ENCODE measurements at places on chromosomes 13 and 19.
A peak's percentile ranks its signal among the peaks of the same experiment; 100 is the strongest.

DNA sequence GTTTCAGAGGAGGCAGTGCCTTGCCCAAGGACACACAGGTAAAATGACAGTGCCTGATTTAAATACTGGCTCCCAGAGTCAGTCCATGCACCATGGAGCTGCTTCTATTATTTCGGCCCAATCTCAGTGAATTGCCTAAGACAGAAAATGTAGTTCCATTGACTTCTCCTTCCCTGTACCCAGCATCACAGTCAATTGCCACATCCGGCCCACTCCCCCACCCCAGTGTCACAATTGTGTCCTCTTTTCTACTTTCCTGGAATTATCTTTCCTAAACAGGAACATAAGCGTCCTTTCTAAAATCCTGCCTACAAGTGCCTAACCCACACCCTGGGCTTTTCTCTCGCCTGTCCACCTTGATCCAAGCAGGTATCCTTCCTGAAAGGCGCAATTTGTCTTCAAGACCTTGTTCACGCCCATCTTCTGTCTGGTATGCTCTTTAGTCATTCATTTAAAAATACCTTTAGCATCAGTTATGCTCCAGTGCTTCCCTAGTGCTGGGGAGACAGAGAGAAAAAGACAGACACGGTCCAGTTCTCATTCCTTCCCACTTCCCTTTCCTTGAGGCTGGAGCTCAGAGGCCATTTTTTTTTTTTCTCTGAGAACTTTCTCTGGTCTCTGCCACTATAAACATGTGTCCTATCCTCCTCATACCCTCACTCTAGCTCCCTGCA, 411.4 kb downstream of the LIG4 start:
- DNase-seq = no peak

DNA sequence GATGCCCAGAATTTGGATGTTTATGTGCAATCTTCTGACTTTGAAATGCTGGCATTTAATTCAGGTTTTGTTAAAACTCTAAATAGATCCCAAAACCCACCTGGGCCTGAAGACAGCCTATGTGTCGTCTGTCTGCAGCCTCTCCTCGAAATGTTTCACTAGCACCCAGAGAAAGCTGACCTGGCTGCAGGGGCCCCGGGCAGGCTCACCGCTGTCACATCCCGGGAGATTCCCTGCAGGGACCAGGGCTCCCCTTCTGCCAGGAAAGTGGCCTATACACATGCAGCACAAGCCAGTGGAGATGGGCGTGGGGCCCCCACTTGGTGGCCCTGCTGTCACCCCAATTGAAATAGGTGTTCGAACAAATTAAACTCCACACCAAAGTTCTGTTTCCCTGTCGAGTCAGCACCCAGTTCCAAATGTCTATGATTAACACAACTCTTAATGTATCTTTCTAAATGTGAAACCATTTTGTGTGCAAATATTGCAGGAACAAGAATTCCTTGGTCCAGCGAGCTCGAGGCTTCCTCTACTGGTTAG, 145.8 kb upstream of the ZNF507 start:
- no peak for DNase-seq

DNA sequence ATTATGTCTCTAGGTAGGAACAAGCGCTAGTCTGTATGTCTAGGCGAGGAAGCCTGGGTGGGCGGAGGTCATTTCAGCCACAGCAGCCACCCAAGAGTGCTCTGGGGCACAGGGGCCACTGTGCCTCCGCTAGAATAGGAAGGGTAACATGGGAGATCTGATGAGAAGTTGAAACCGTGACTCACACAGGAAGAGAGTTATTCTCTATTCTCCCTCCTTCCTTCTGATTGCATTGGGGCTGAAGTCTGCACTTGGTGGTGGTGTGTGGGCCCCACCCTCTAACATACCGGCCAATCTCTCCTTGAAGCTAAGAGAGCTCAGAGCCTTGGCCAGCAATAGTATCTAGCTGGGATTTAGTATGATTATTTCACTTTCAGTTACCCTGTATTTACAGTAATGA, 20.3 kb upstream of the GGACT start:
- no peak for DNase-seq

- DNase-seq = no peak
These were observed 64.6 kb upstream of the ARHGEF7 start for GRCh38 chr13:111050539-111050879.

DNA sequence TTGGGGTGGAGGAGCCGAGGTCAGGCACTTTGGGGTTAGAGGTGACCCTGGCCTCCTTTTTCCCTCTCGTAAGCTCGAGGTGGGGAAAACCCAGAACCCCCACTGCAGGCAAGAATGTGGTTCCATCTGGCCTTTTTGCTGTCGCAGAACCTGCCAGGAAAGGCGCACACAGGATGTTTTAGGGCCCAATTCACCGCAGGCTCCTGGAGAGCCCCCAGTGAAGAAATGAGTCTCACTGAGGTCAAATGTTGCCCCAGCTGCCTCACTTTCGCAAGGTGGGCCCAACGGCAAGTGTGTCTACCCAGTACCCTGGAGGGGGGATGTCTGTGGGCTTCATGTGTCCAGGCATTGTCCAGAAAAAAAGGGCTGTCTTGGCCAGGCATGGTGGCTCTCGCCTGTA, 61.8 kb downstream of the PEX11G start:
- DNase-seq = no peak

GRCh38 chr13:21625366-21625765, 21.4 kb upstream of the MICU2 start:
- peak; percentile 58 for DNase-seq

- no peak for DNase-seq
These were observed 20.4 kb downstream of the LMTK3 start for GRCh38 chr19:48490981-48491792.

DNA sequence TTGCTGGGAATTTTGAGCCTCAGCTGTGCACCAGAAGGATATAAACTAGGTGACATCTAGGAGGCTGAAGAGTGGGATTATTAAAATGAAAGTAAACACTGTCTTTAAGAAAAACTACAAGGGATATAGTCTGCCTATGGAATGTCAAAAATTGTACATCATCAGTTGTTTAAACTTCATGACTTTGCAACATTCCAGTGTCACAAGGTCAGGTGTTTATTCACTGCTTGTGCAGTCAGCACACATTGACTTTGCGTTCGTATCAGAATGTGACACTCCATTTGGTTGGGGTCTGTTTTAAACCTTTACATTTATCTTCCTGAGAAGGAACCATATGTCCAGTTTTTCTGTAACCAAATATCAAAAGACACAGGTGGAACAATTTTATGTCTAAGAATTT, 85.6 kb downstream of the KL start:
- DNase-seq = no peak

DNA sequence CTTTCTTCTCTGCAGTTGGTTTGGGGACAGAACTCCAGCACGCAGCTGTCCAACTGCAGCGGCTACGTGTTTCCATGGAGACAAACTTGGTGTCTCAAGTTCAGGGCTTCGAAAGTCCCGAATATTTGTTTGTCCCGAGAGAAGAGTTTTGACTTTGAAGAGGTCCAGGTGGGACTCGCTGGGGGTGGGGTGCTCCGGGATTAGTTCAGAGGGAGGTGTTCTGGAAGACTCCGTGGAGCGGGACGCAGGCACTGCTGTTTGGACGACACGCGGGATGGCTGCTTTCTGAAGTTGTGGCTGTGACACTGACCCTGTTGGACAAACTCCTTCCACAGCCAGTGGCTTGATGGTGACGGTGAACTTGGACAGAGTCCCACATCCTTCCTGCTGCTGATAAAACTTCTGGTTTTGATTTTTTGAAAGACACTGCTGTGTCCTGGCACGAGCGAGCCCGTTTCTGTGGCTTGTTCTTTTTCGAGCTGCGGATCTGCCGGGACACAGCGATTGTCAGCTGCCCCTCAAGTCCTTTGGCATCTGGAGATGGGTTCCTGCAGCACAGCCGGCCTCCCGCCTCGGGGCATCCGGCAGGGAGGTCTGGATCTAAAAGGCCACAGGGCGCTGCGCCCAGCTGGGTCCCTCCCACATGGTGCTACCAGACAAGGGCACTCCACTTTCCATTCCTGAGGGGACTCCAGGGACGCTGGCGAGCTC, 15.9 kb upstream of the RANBP3 start:
- DNase-seq = no peak

GRCh38 chr19:38977445-38978325, 2.1 kb upstream of the FBXO17 start:
- DNase-seq = no peak

DNA sequence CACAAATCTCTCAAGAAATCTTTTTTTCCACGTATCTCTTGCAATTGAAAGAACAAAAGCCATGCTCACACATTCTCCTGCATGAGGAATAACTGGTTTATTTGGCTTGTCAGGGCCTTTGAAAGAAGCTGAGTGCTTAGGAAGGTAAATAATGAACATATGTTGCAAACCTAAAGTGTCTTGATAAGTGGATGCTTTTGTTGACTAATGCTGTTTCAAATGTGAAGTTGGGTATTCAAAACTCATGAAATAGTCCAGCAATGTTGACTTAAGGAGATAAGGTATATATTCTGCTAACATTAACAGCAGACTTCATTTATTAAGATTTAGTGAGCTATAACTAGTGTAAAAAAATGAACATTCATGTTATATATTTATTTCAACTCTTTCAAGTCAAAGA, 1792.7 kb upstream of the MIR17HG start:
- DNase-seq = no peak

GRCh38 chr19:14775869-14776586, 2.3 kb downstream of the ADGRE2 start:
- DNase-seq = no peak

DNA sequence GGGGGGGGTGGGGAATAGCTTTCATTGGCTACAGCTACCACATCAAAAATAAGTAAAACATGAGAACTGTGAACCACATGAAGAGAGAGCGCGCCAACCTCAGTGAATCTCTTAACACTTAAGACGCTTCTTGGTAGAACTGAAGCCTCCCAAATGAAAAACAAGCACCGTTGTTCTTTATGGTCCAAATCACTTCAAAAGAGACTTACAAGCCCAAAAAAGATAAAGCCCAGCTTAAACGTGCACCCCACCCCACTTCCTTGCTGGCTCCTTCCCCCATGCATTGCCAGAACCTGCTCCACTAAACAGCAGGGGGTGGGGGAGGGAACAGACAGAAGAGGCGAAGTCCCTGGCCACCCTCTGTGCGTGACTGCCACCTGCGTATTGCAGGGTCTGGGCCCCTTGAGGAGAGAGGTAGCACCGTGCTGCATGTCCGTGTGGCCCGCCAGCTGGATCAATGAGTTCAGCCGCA, 479.1 kb downstream of the FOXO1 start:
- no peak for DNase-seq

- DNase-seq = no peak
These were observed 26.9 kb downstream of the MAU2 start for GRCh38 chr19:19347401-19348110.

GRCh38 chr19:489418-490196, 6.7 kb upstream of the MADCAM1 start:
- no peak for DNase-seq

- DNase-seq = no peak
These were observed 56.2 kb downstream of the LACC1 start for GRCh38 chr13:43935878-43936277.

DNA sequence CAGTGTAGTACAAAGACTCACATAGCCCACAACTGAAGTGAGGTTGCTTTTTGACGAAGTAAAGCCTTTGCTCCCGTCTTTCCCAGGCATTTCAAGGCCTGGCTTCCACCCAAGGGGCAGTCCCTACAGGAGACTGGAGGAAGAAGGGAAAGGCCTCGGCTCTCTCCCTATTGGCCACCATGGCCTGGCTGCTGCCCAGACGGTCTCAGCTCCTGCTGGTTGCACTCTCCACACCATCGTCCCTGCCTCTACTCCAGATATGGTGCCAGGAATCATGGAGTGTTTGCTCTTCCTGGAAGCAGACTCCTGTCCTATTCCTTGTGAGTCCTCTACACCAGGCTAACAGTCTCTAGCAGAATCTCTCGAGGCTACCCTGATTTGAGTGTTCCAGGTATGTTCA, 124.1 kb upstream of the UQCRFS1 start:
- DNase-seq = no peak

- no peak for DNase-seq
These were observed 12.2 kb downstream of the ZSCAN22 start for GRCh38 chr19:58338825-58339558.

DNA sequence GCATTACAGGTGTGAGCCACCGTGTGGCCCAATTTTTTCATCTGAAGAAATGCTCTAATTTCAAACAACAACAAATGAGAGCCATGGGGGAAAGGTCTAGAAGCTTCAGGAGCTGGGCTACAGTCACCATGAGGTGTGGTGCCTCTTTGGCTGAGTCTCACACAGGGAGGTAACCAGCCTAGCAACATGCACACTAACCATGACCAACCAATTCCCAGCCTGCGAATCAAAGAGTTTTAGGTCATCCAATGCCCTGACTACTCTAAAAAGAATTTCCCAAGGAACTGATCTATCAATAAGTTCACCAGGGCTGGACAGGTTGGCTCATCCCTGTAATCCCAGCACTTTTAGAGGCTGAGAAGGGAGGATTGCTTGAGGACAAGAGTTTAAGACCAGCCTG, 29.9 kb downstream of the PBX4 start:
- no peak for DNase-seq

DNA sequence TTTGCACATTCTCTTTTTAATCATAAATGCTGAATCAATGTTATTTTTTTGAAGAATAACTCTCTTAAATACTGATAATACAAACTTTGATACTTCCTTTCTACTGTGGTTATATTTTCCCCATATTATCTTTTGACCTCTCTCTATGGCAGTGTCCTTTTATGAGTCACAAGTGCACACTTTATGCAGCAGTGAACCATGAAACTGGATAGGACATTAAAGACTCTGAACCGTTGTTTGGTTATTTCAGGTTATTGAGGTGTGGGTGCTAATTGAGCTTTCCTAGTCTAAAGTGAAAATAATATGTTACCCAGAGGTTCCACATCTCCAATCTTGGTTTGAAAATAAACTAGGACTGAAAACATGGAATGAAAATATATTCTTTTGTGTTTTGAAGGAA, 71.4 kb downstream of the DGKH start:
- no peak for DNase-seq

DNA sequence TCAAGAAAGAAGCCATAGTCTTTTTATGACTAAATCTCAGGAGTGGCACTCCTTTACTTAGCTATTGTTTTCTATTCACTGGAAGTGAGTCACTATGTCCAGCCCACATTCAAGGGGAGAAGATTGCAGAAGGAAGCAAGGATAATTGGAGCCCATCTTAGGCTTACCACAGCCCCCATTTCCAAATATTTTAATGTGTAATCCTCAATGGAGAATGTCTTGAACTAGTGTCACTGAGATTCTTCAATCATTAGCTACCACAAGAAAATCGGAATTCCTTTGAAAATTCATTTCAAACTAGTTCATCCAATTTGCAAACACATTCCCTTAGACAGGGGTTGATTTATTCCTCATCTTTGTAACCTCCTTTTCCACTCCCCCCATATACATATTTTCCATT, 84.7 kb downstream of the DLEU7 start:
- no peak for DNase-seq

- DNase-seq = no peak
These were observed 4.3 kb upstream of the USF2 start for GRCh38 chr19:35264268-35265125.

DNA sequence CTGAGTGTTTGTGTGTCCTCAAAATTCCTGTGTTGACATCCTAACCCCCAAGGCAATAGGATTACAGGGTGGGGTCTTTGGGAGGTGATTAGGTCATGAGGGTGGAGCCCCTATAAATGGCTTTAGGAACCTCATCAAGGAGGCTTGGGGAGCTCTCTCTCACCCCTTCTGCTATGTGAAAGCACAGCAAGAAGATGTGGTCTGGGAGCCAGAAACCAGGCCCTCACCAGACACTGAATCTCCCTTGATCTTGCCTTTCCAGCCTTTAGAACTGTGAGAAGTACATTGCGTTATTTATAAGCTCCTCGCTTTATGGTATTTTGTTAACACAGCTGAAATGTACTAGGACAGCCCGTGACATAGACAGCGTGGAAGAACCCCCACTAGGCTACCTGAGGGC, 712.0 kb upstream of the SGCG start:
- no peak for DNase-seq
